ENCODE measurements at places on chromosomes 2 and 18.

DNA sequence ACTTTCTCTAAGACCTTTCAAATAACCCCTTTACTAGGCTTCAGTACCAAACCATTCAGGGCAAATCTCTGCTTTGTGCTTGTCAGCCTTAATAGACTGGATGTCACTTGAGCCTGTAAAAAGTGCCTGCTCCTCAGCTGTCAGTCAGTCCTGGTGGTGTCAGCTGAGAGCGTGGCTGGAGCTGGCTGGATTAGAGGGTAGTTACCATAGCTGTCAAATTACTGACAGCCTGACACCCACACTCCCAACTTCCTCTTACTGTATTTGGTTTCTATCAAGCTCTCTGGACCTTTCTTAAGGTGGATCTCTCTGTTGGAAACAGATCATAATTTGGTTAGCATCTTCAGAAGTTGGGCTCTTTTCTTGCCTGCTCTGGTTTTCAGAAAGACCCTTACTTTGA, 371.4 kb upstream of the ATP5MC3 start:
- DNase-seq: no peak

DNA sequence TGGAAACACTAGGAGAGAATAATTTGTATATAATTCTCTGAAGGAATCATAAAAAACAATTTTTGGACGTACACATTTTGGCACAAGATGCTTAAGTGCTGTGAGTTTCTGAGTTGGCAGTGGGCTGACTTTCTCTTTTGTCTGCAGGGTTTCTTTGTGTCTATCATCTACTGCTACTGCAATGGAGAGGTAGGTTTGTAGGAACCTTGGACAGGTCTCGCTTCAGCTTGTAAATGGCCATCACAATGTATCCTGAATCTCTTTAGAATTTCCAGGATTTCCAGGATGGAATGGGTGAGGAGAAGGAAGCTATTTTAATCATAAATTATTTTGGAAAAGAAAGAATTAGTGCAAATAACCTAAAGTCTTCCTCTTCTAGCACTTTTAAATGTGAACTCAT, 83.9 kb downstream of the PTH2R start:
- DNase-seq: no peak

- DNase-seq: peak; percentile 20
Observed at GRCh38 chr2:134466141-134466540, 212.3 kb downstream of the MGAT5 start.

GRCh38 chr18:12233378-12233777, 20.8 kb upstream of the CIDEA start:
- no peak for DNase-seq

- no peak for DNase-seq
Observed at GRCh38 chr2:22326250-22326649, 1058.7 kb upstream of the KLHL29 start.

GRCh38 chr2:62569907-62570841, 64.2 kb upstream of the TMEM17 start:
- no peak for DNase-seq

GRCh38 chr18:79736230-79736629, 56.6 kb downstream of the CTDP1 start:
- DNase-seq: no peak

DNA sequence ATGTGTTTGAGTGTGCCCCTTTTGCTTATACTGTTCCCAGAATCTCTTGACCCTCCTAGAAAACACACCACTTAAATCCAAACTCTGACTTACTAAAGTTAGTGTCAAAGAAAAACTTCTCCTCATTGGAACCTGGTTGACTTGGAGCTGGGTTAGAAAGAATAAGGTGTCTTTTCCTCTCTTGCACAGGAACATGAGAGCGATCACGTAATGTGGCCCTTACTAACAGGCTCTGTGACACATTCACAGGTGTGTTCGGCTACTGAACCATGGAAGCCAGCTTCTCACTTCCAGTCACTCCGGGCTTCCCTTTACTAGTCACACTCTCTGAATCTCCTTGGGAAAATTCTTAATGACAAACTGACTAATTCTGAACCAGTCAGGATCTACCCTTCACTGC, 5.4 kb upstream of the POU3F3 start:
- DNase-seq: no peak

- DNase-seq: no peak
Observed at GRCh38 chr2:191907091-191907490, 60.2 kb upstream of the CAVIN2 start.

DNA sequence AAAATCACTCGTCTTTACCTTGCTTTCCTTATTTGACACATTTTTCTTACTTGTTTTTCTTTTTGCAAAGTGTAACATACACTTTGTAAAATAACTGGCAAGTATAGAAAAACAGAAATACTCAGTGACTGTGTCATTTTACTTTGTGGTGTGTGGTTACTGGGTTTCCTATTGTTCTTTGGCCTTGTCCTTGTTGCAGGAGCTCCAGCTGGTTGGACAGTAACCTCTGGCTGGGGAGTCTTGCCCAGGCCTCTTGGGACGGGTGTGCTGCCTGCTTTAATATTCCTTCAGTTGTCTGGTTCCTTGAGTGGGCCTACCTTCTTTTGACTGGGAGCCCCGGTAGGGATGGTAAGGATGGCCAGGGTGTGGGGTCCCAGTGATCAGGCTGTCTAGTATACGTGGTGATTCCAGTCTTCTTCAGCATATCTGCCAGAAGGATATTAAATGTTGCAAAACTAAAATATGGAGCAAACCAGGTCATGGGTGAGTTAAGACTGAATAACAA, 53.8 kb downstream of the RNF144A start:
- DNase-seq: no peak

- no peak for DNase-seq
Observed at GRCh38 chr2:216056739-216057138, 24.9 kb downstream of the PECR start.

DNA sequence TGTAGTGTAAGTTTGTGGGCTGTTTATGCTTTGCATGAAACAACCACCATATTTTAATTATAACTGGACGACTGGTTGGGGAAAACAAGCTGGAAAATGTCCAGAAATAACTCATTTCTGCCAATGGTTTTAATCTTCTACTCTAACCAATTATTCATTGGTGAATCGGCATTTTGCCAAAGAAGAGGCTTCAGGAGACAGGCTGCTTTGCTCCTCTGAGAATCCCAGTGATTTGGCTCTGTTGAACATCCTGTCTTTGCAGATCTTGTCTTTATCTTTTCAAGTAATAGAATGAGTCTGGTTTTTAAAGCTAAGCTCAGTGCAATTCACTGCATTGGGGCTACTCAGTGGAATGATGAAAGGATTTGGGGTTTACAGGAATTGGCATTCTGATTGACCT, 109.6 kb downstream of the APOB start:
- no peak for DNase-seq

- no peak for DNase-seq
Observed at GRCh38 chr2:36965206-36965605, 1.1 kb downstream of the STRN start.

DNA sequence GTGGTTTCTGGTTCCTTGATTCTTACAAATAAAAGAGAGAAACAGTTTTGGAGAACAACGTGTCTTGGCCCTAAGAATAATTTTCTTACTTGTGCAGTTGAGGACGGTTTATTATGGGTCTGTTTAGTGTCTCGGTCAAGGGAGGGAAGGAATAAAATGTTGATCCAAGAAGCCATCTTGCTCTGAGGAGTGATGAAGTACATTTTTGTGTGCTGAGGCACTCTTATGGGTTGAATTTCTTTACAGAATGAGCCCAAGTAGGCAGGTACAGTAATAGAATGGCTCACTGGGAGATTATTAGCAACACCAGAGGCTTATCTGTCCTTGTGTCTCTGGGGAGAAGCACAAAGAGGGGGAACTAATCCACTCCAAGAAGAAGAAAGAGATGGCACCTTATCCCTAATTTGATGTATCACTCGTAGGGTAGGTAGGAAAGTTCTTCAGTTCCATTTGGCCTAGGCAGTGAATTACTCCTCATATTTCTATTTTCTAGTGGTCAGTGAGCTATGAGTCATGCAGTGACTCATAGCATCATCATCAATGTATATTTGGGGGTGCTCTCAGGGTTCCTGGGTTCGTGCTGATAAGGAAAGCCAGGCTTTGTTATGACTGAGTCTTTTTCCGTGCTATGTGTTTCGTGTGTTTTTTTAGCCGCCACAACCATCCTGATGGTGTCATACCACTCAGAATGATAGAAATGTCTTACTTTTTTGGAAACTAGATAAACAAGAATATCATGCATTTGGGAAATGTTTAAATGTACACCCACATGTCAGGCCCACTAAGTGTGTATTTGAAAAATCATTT, 250.1 kb upstream of the CTAGE1 start:
- DNase-seq: no peak

Data from left forelimb (tissue), 1 donor.